Heart right ventricle (tissue), 16 donors: ENCODE measurements at places on chromosomes 6 and 20. TPM values are rescaled to one million over a fixed set of nuclear protein-coding genes. Genes with fewer than 3 reads are reported as not detected.

DNA sequence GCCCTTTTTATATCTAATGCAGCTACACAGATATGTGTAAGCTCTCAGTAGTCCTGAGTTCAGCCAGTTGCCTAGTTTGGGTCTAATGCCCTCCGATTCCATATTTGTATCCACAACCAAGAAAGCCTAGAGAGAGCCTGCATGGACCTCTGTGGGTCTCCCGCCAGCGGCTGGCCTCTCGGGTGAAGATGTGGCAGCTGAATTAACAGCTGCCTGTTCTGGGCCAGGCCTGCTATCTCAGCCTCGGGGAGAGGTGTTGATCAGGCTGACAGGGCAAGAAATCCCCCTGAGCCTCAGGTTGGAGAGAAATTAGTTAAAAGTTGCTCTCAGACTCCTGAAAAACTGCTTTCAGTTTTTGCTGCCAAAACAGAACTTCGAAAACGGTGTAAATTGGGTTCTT lies 19.8 kb downstream of the PTK7 start:
- no peak overlapping the region for H3K4me3 ChIP-seq
- no peaks in the 10 kb centered on the region for H3K36me3 ChIP-seq
- no peaks in the 10 kb centered on the region for H3K27me3 ChIP-seq

GRCh38 chr6:54115966-54116365 lies 4.7 kb downstream of the MLIP start:
- no peak for DNase-seq
- no peaks in the 10 kb centered on the region for H3K27me3 ChIP-seq
- H3K36me3 ChIP-seq: no peaks in the 10 kb centered on the region
- peak overlapping the region; percentile 9 for H3K27ac ChIP-seq
- peaks cover 24% of the 10 kb centered on the region for H3K4me1 ChIP-seq

DNA sequence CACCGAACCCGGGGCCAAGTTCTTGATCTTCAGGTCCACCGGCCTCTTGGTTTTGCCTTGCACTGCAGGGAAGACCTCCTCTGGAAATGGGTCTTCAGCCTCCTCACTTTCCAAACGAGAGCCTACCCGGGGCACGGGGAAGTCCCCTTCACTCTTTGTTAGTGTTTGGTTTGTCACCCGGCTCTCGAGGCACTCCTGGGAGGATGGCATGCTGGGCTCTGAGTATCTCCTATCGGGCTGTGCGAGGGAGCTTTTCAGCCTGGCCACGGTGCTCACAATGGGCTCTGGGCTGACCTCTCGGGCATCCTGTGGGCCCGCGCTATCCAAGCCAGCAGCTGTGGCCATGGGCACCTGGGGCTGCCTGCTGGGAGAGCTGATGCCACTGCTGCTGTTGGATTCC lies 8.1 kb downstream of the TAGAP start:
- H3K4me3 ChIP-seq: no peak overlapping the region
- no peak for DNase-seq
- H3K27ac ChIP-seq: no peak overlapping the region
- no peaks in the 10 kb centered on the region for H3K36me3 ChIP-seq
- H3K4me1 ChIP-seq: no peaks in the 10 kb centered on the region

GRCh38 chr6:116973976-116974375 lies 96.9 kb downstream of the RFX6 start:
- DNase-seq: no peak
- no peaks in the 10 kb centered on the region for H3K4me1 ChIP-seq
- no peak overlapping the region for H3K27ac ChIP-seq
- no peaks in the 10 kb centered on the region for H3K36me3 ChIP-seq
- H3K27me3 ChIP-seq: no peaks in the 10 kb centered on the region

DNA sequence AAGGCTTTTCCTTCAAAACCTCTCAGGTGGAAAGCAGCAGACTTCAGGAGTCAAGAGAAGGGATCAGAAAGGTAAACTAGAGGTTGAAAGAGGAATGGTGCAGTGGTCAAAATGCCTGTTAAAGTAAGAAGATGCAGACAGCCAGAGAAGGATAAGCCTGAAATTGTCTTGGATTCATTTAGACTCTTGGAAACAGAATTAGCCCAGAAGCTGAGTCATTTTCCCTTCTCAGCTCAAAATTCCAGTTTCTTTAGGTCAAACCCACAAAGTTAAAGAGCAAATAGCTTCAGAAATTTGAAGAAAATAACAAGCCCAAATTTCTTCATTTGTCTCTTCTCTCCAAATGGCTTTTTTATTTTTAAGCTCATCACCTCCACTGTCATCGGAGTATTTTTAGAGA lies 73.9 kb downstream of the DHX35 start:
- peaks cover 98% of the 10 kb centered on the region for H3K36me3 ChIP-seq
- H3K27me3 ChIP-seq: no peaks in the 10 kb centered on the region
- H3K4me1 ChIP-seq: no peaks in the 10 kb centered on the region
- DNase-seq: no peak

GRCh38 chr20:17676942-17677341 lies 5.1 kb downstream of the RRBP1 start:
- H3K36me3 ChIP-seq: peaks cover 7% of the 10 kb centered on the region
- H3K27me3 ChIP-seq: no peaks in the 10 kb centered on the region
- H3K4me3 ChIP-seq: no peak overlapping the region
- no peak overlapping the region for H3K27ac ChIP-seq
- no peak for DNase-seq

GRCh38 chr6:147161974-147162495 lies 42.2 kb upstream of the STXBP5 start:
- H3K4me1 ChIP-seq: no peaks in the 10 kb centered on the region
- H3K27ac ChIP-seq: no peak overlapping the region
- no peak for DNase-seq
- no peaks in the 10 kb centered on the region for H3K36me3 ChIP-seq
- H3K27me3 ChIP-seq: no peaks in the 10 kb centered on the region

- H3K4me1 ChIP-seq: no peaks in the 10 kb centered on the region
- no peak overlapping the region for H3K27ac ChIP-seq
- no peak for DNase-seq
- no peak overlapping the region for H3K4me3 ChIP-seq
- H3K36me3 ChIP-seq: no peaks in the 10 kb centered on the region
Observed at GRCh38 chr6:147738516-147739162, 230.1 kb downstream of the SAMD5 start.

- H3K27me3 ChIP-seq: no peaks in the 10 kb centered on the region
- peak overlapping the region; percentile 68 for H3K4me3 ChIP-seq
- peaks cover 2% of the 10 kb centered on the region for H3K4me1 ChIP-seq
- no peaks in the 10 kb centered on the region for H3K36me3 ChIP-seq
Observed at GRCh38 chr6:292506-293192, 362 bp downstream of the DUSP22 start.

GRCh38 chr6:137783710-137784109 lies 83.3 kb upstream of the TNFAIP3 start:
- H3K36me3 ChIP-seq: no peaks in the 10 kb centered on the region
- DNase-seq: no peak
- H3K27me3 ChIP-seq: no peaks in the 10 kb centered on the region
- H3K4me3 ChIP-seq: no peak overlapping the region
- H3K4me1 ChIP-seq: no peaks in the 10 kb centered on the region
- no peak overlapping the region for H3K27ac ChIP-seq

GRCh38 chr20:21326700-21327099 lies 23.6 kb downstream of the XRN2 start:
- peak overlapping the region; percentile 27 for H3K27ac ChIP-seq
- H3K4me3 ChIP-seq: no peak overlapping the region
- H3K27me3 ChIP-seq: no peaks in the 10 kb centered on the region
- peaks cover 19% of the 10 kb centered on the region for H3K36me3 ChIP-seq
- no peak for DNase-seq

DNA sequence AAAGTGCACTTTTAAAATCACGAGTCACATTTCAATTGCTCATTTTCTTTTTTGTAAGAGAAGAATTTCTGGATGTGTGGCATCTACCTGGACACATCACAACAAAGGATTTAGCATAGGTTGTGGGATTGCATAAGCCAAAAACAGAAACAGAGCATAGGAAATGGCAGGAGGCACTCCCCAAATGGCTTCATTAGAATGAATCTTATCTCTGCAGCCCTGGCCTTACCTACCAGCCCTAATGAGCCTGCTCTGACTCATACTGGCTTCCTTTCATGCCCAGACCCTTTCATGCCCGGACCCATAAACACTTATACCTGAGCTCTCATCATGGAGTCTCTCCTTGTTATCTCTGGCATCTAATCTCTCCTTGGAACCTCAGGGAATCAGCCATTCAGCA lies 23.9 kb upstream of the SPTLC3 start:
- H3K4me1 ChIP-seq: no peaks in the 10 kb centered on the region
- no peak for DNase-seq

- H3K36me3 ChIP-seq: no peaks in the 10 kb centered on the region
- no peak overlapping the region for H3K4me3 ChIP-seq
- no peak overlapping the region for H3K27ac ChIP-seq
- DNase-seq: no peak
Observed at GRCh38 chr6:132708771-132709170, 5.1 kb downstream of the VNN1 start.

- no peak overlapping the region for H3K4me3 ChIP-seq
- no peaks in the 10 kb centered on the region for H3K27me3 ChIP-seq
- peak; percentile 47 for DNase-seq
- H3K4me1 ChIP-seq: no peaks in the 10 kb centered on the region
Observed at GRCh38 chr6:53986165-53986720, 125.0 kb upstream of the MLIP start.

DNA sequence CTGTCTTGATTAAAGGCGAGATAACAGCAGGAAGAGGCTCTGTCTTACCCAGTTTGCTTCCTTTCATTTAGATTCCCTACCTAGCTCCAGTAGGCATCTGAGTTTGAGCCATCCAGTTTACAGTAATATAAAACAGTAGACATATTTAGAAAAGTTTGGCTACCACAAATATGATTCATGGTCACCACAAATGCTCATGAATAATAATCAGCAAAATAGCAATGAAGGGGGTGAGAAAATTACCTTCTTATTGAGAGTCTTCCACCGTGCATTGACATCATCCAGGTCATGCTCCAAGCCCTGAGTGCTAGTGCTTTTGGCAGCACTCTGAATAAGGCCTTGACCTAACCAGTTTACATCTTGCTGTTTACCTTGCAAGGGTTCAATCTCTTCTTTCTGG lies 106.2 kb downstream of the DST start:
- no peaks in the 10 kb centered on the region for H3K36me3 ChIP-seq
- no peak overlapping the region for H3K27ac ChIP-seq
- no peak for DNase-seq
- H3K4me1 ChIP-seq: peaks cover 43% of the 10 kb centered on the region
- H3K27me3 ChIP-seq: no peaks in the 10 kb centered on the region

- no peak within 1 kb of the TSS for H3K27ac ChIP-seq
- peaks cover 10% of the 10 kb centered on the region for H3K27me3 ChIP-seq
- H3K36me3 ChIP-seq: peaks cover 23% of the 10 kb centered on the region
- H3K4me3 ChIP-seq: peak within 1 kb of the TSS; percentile 60
- DNase-seq: no peak
Observed at GRCh38 chr6:43455531-43456428, at the start of gene DLK2. DLK2 (minus strand) TSS chr6:43455548; CDS start chr6:43454825, 723 bp downstream.

DNA sequence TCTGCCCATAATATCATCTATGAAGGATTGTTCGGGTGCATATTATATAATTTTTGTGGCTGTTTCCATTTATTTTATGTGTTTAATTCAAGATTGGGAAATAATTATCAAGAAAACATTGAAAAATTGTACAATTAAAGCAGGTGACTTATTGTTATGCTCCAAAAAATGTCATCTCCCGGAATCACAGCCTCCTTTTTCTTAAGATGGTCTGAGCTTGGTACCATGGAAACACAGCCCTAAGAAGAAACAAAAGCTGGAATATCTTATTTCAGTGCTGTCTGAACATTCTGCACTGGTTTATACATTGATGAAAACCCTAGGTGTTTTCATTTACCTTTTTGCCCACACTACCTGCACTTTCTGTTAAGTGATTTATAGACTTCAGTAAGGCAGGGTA lies 367.2 kb downstream of the ARHGAP18 start:
- H3K27me3 ChIP-seq: no peaks in the 10 kb centered on the region
- DNase-seq: no peak
- H3K27ac ChIP-seq: peak overlapping the region; percentile 1
- no peaks in the 10 kb centered on the region for H3K36me3 ChIP-seq

- peaks cover 6% of the 10 kb centered on the region for H3K4me1 ChIP-seq
- H3K36me3 ChIP-seq: no peaks in the 10 kb centered on the region
- H3K27ac ChIP-seq: no peak overlapping the region
- no peak overlapping the region for H3K4me3 ChIP-seq
- H3K27me3 ChIP-seq: no peaks in the 10 kb centered on the region
Observed at GRCh38 chr20:39855056-39855455, 834.0 kb downstream of the MAFB start.

GRCh38 chr20:36745234-36745926 lies 510 bp downstream of the NDRG3 start:
- peaks cover 57% of the 10 kb centered on the region for H3K4me1 ChIP-seq
- peak overlapping the region; percentile 87 for H3K27ac ChIP-seq
- no peaks in the 10 kb centered on the region for H3K36me3 ChIP-seq
- peak overlapping the region; percentile 93 for H3K4me3 ChIP-seq
- H3K27me3 ChIP-seq: no peaks in the 10 kb centered on the region
- no peak for DNase-seq

DNA sequence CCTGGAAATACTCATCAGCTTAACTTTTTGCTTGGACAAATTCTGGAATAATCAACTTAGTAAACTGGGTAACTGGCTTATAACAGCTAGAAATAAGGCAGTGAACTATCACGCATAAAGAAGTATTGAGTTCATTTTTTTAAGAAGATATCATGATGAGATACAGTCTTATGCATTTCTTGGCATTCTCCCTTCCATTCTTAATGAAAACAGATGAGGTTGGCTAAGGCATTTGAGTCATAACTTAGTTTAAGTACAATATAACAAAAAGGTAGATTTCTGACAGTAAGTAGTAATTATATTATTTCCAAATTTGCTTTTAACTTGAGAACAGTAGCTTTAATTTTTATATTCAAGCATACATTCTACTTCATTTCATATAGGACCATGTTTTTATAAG lies 56.1 kb downstream of the SAMD5 start:
- H3K4me1 ChIP-seq: no peaks in the 10 kb centered on the region
- no peaks in the 10 kb centered on the region for H3K36me3 ChIP-seq
- no peaks in the 10 kb centered on the region for H3K27me3 ChIP-seq
- H3K4me3 ChIP-seq: no peak overlapping the region
- DNase-seq: no peak
- H3K27ac ChIP-seq: no peak overlapping the region

Gene ALDH5A1
- total RNA-seq: 23.1 TPM

Gene ANKRD6
- 6.3 TPM for total RNA-seq

Gene PRDM13
- total RNA-seq: not detected

Gene CCN5
- 5.3 TPM for total RNA-seq

Gene LPA
- not detected for total RNA-seq

Gene STMND1
- not detected for total RNA-seq
